Fibroblast of skin of left biceps (primary cell): ENCODE measurements at places on chromosomes 3 and 15.

DNA sequence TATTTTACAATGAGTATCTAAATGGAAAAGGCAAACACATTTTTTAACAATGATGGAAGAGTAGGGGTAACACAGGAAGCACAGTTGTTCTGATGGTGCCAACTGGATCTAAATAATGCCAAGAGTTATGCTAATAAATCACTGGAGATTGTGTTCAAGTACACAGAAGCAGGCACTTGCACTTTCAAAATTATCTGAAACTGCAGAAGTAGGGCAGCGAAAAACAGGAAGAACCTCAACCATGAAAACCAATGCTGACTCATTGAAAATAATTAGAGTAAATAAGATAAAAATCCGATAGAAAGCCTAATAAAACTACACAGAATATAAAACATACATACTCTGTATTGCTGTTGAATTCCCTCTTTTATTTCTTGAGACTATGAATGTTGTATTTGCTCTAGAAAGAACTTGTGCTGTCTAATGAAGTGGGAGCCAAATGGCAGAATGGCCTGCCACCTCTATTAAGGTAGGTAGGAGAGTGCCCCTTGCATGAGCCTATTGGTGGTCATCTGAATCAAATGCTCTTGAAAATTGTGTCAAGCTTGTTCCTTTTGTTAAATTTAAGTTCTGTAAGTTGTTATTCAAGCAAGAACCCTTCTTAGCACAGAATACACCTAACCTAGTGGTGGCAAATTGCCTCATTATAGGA lies 93.7 kb downstream of the ABI3BP start:
- no peak for DNase-seq

- no peak for DNase-seq
These were observed 25.4 kb downstream of the CYP19A1 start for GRCh38 chr15:51313074-51313393.

DNA sequence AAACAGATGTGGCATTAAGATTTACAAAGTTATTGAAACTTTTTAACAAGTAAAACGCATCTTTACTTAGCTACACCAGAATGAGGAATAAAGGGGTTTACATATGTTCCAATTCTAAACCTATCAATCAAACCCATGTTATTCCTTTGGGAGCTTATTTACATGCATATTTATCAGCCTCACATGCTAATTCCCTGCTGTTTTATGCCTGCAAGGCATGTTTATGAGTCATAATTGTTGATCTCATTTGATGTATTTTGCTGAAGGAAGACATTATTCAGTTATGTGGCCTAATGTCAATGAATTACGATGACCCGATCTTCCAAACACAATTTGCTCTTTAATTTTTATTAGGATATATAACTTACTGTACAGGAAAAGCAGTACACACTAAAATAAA lies 272.9 kb downstream of the TBC1D5 start:
- DNase-seq = peak; percentile 6

DNA sequence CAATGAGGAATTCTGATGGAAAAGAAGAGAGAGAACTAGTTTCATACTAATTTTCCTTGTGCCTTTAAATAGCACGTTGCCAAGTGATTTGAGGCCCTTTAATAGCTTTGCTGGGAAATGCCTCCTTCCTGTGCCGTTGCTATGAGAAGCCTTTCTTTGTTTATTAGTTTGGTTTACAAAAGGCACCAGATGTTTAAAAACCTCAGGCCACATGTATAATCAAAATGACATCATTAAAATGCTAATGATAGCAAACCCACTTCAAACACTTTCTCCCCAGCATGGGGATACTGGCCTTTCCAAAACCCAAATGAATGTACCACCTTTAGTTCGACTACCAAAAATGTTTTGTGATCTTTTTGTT lies 50.0 kb upstream of the TBC1D23 start:
- peak; percentile 56 for DNase-seq

GRCh38 chr3:73622091-73622805 lies 2.5 kb downstream of the PDZRN3 start:
- no peak for DNase-seq

DNA sequence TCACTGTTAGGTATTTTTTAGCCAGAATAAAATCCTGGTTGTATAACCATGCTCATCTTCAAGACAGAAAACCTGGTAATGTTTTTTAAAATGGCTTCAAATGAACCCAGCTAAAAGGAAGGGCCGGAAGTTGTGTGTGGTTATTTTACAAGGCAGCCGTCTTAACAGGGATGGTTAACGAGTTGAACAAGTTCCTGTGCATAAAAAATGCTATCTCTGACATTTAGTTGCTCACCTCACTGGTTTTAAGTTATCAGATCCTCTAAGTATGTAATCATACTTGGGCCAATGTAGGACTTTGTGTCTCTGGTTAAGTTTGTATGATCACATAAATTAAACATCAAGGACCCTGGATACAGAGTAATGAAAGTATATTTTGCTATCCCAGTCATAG lies 2.1 kb downstream of the ATP11B start:
- no peak for DNase-seq

DNA sequence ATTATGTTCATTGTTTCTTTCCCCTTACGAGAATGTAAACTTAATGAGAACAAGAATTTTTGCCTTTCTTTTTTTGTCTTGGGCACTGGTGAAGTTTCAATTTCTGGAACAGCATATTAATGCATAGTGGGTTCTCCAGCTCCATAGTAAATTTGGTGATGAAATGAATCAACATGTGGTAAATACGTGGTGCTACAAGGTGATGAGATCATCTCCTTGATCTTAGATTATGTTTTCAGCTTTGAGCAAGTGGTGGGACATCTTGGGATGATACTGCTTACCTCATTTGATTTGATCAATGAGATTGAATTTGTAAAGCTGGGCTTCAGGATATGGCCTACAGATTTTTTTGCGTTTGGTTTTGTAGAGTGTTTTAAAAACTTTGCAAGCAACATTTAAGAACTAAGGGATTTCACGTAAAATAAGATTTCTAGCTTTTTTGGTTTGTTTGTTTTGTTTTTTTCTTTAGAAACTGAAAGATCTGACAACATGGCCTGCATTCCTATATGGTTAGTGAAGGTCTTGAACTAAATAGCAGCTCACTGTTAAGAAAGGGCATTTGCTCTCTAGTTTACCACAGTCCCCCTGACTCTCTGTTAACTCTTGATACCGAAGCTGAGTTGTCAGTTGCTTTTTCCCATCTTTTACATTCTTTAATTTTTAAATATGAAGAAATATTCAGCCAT lies 45.6 kb downstream of the FNDC3B start:
- DNase-seq = no peak

GRCh38 chr3:11447584-11448200 lies 175.5 kb downstream of the ATG7 start:
- no peak for DNase-seq

GRCh38 chr3:9369508-9369907 lies 6.7 kb downstream of the THUMPD3 start:
- no peak for DNase-seq

- no peak for DNase-seq
These were observed 264.0 kb upstream of the IL12A start for GRCh38 chr3:159724627-159725026.

- DNase-seq = no peak
These were observed 154.4 kb downstream of the PEX5L start for GRCh38 chr3:179882292-179882691.

DNA sequence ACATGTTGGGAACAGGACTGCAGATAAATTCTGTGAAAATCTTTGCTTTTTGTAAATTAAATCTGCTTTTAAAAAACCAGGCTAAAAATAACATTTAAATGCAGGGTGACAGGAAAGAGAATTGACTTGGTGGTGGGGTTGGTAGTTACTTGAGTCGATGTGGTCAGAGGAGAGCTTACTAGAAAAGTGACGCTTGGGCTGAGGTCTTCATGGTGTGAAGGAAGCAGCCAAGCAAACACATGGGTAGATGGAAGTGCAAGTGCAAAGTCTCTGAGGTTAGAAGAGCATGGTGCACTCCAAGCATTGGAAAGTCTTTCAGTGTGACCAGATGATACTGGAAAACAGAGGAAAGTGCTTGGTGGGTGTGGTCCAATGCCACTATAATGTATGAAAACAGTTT lies 86.4 kb upstream of the THBS1 start:
- DNase-seq = no peak

GRCh38 chr15:91956026-91956723 lies 102.7 kb downstream of the SLCO3A1 start:
- no peak for DNase-seq

GRCh38 chr3:162938083-162938482 lies 1441.5 kb downstream of the OTOL1 start:
- no peak for DNase-seq

DNA sequence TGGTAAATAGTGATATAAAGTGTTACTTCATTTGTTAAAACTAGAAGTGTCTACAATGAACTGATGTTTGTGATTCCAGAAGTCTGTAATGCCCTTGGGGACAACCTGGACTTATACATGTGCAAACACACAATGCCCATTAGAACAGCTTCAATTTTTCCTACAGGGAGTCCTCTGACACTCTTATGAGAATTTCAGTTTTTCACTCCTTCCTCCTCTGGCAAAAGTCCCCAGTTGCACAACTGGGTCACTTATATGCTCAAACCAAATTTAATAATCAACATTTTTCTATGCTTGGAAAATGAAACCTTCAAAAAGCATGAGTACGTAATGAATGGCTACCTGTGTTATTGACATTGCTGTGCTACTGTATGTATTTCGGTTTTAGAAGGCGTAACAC lies at the start of gene OR5H15:
OR5H15 (plus strand) TSS at position 301 of the 400 bp plus-strand sequence. CDS start 2,004 bp downstream, outside the sequence.
- DNase-seq = no peak

GRCh38 chr3:58441514-58442450 lies 8.2 kb upstream of the PDHB start:
- DNase-seq = no peak

- DNase-seq = no peak
These were observed 4.3 kb upstream of the MYL3 start for GRCh38 chr3:46867550-46867898.

DNA sequence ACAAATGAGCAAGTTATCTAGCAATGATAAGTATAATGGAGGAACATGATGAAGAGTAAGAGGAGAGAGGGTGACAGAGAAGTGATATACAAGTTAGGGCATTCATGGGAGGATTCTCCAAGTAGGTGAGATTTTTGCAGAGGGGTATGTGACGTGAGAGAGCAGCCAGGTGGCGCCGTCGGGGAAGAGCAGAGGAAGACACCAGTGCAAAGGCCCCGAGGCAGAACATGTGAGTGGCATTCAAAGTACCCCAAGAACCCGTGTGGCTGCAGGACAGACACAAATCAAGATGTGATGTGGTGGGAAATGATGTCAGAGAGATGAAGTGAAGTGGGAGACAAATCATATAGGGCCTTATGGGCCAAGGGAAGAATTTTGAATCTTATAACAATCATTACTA lies 81.8 kb upstream of the GRM7 start:
- DNase-seq = no peak

DNA sequence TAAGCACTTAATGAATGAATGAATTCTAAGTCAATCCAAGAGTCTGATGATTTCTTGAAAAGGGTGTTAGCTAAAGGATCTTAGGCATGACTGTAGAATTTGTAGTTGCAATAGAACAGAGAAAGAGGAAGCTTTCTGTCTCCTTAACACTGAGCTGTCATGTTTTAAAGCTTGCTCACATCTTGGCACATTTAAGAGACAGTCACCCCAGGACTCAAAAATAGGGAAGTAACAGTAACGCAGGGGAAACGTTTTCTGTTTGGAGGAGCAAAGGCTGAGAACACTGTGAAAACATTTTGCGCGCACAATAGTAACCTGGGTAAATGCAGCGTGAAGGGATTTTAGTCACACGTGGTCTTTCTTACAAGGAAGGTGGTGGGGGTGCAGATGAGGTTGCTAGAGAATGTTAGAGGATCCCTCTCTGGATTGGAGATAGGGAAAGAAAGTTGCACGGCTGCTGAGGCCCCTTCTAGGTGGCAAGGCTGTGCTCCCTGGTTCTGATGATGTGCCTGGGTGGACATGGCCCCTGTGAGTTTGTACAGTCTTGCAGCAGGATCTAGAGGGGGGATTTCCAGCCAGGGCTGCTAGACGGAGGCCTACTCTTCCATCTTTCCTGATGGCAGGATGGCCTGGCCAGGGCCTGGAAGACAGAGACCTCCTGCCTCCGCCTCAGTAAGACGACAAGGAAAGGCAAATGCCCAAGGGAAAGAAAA lies 12.0 kb downstream of the STARD5 start:
- no peak for DNase-seq

DNA sequence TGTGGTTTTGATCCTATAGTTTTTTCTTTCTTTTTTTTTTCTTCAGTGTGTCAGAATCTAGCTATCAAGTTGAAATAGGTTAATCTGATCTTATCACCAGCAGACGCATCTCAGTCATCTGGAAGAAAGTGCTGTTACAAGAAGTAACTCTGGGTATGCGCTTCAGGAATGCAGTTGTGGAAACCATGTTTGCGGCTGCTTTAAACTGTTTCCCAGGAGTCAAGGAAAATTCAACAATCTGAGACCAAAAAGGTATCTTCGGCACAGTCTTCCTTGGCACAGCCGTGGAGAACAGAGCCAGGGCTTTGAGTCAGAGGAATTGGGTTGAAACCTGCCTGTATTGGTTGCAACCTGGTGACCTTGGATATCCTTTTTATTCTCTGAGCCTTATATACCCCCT lies 59.9 kb downstream of the CD47 start:
- DNase-seq = no peak

- DNase-seq = no peak
These were observed 59.6 kb downstream of the PRTG start for GRCh38 chr15:55683376-55683775.

- DNase-seq = peak; percentile 18
These were observed 35.4 kb upstream of the ATG7 start for GRCh38 chr3:11236588-11237461.

- no peak for DNase-seq
These were observed 1.7 kb downstream of the KLHL25 start for GRCh38 chr15:85792912-85793590.

- peak; percentile 9 for DNase-seq
These were observed 7.7 kb downstream of the SNX4 start for GRCh38 chr3:125512135-125512920.

DNA sequence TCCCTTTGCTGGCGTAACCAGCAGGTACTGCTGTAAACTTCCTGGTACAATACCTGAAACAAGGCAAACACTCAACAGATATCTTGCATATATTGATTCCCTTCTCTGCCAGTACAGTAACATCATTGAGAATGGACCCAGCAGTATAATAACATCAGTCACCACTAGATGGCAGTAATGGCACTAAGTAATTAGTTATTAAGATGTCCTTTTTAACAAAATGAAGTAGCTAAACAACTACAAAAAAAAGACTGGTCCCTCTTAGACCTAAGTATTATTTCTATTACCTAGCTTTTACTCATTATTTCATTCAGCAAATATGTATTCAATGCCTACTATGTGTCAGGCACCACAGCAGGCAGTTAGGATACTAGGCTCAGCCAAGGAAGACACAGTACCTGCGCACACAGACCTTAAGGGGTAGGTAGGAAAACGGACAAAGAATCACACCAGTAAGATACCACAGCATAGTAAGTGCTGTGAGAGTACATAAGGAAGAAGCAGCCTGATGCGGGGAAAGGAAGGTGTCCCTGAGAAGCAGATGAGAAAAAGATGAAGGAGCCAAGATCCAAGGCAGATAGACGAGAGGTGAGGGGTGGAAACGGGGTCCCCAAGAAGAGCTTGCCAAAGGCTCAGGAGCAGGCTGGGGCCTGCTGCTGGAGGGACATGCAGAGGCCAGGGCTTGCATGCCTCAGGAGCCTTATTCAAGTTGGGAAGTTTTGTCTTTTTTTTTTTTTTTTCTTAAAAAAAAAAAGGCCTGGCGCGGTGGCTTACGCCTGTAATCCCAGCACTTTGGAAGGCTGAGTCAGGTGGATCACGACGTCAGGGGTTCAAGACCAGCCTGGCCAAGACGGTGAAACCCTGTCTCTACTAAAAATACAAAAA lies 102.7 kb upstream of the CHD2 start:
- DNase-seq = no peak

GRCh38 chr3:34141841-34142337 lies 343.5 kb downstream of the PDCD6IP start:
- DNase-seq = no peak
